Naive thymus-derived CD8-positive, alpha-beta T cell (primary cell): ENCODE measurements at places on chromosomes 5 and 9. TPM values are rescaled to one million over a fixed set of nuclear protein-coding genes. Genes with fewer than 3 reads are reported as not detected.

Gene GPR21
- 0.60 TPM for total RNA-seq

Gene SERF1B
- total RNA-seq = 22.9 TPM

Gene NR5A1
- total RNA-seq = not detected

Gene KCNV2
- not detected for total RNA-seq

DNA sequence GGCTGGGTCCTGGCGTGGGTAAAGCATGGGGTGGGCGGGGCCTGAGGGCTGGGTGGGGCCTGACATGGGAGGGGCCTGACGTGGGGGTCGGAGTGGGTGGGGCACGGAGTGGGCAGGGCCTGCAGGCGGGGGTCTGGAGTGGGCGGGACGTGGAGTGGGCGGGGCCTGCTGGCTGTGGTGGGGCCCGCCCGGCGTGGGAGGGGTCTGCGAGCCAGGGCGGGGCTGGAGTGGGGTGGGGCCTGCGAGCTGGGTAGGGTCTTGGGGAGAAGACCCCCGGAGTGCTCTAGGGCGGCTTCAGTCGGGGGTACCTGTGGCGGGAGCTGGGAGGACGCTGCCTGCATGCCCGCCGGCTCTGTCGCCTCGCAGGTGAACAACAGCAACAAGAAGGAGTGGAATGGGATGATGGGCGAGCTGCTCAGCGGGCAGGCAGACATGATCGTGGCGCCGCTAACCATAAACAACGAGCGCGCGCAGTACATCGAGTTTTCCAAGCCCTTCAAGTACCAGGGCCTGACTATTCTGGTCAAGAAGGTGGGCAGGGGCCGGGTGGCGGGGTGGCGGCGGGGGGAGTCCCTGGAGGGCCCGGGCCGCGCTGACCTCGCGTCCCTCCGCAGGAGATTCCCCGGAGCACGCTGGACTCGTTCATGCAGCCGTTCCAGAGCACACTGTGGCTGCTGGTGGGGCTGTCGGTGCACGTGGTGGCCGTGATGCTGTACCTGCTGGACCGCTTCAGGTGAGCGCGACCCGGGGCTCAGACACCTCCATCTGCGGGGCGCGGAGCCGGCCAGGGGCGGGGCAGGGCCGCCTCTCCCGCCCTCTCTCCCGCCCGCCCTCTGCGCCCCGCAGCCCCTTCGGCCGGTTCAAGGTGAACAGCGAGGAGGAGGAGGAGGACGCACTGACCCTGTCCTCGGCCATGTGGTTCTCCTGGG lies 8.0 kb downstream of the LRRC26 start:
- no peak for DNase-seq

DNA sequence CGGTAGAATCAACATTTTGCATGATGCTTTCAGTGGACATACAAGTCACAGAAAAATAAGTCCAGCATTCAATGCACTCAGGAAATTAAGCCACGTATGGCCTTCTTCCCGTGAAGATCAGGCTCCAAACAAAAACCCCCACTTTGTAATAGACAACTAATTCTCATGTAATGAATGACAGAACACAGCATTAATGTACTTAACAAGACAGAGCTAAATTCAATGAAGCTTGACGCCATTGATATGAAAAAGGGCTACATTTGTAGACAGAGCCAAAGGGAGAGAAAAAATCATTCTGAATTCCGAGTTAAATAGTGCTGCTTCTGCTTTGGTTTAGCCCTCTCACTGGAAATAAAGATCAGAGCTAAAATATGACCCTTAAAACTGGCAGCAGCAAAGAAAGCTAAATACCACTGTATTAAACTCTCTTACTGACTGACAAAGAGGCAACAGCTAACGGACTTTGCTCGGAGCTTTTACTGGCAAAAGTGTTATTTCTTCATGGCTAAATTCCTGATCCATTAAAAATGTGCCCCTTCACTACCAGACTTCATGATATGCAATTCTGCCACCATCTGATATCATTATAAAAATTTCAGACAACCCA lies 250.5 kb downstream of the BNC2 start:
- DNase-seq = no peak

DNA sequence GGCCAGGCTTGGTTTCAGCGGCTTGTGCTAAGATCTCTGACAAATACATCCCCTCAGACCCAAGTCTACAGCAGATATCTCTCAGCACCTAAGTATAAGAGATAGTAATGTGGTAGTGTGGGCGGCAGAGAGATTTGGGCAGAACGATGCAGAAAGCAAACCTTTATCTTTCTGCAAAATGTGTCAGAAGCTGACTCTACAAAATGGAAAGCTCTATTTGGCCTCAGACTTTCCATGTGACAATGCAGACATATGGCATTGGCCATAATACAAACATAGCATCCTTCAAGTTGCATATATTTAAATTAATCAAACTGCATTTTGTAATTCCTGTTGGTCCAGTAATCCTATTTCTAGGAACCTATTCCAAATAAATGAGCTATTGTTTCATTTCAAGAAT lies 102.5 kb upstream of the RAI14 start:
- no peak for DNase-seq

DNA sequence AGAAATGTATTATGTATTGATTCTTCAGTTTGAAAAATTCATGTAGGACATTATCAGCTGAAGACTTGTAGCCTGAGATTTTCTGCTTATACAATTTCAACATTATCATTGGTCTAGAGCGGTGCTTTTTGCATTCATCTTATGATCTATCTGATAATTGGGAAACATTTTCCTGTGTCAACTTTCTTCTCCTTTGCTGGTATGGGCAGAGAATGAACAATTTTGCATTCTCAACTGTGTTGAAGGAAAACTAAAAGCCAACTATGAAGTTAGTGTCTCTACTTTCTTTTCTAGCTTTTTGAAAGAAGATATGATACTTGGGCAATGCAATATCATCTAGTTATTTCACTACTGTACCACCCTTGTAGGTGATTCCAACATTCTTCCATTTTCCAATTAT lies 10.3 kb downstream of the ZFR start:
- no peak for DNase-seq

- DNase-seq = no peak
Measured at GRCh38 chr9:134284273-134284672, 42.0 kb upstream of the RXRA start.

GRCh38 chr5:64763948-64764503 lies 4.5 kb downstream of the SREK1IP1 start:
- no peak for DNase-seq
